ENCODE measurements at places on chromosomes 7 and 10. TPM values are rescaled to one million over a fixed set of nuclear protein-coding genes. Genes with fewer than 3 reads are reported as not detected.
A peak's percentile ranks its signal among the peaks of the same experiment; 100 is the strongest.

DNA sequence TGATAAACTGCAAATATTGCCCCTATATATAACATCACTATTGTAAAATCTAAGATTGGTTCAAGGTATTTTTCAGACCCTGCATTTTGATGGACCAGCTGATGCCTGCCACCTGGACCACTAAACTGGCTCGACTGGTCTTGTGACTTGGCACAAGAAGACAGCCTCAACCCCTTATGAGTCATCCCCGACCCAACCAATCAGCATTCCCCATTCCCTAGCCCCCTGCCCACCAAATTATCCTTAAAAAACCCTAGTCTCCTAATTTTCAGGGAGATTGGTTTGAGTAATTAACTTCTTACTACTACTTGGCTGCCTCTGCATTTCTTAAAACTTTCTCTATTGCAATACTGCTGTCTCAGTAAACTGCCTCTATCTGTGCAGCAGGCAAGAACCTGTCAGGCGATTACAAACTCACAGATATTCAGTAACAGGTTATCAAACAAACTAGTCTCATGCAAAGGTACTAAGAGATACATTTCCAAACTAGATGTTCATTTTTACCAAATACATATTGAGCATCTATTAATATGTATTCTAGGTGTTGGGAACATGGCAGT, 5.5 kb downstream of the CCDC186 start:
- no peak for DNase-seq
- H3K27me3 ChIP-seq = no peaks in the 10 kb centered on the region
- H3K36me3 ChIP-seq = no peaks in the 10 kb centered on the region
- H3K4me3 ChIP-seq = no peak overlapping the region

DNA sequence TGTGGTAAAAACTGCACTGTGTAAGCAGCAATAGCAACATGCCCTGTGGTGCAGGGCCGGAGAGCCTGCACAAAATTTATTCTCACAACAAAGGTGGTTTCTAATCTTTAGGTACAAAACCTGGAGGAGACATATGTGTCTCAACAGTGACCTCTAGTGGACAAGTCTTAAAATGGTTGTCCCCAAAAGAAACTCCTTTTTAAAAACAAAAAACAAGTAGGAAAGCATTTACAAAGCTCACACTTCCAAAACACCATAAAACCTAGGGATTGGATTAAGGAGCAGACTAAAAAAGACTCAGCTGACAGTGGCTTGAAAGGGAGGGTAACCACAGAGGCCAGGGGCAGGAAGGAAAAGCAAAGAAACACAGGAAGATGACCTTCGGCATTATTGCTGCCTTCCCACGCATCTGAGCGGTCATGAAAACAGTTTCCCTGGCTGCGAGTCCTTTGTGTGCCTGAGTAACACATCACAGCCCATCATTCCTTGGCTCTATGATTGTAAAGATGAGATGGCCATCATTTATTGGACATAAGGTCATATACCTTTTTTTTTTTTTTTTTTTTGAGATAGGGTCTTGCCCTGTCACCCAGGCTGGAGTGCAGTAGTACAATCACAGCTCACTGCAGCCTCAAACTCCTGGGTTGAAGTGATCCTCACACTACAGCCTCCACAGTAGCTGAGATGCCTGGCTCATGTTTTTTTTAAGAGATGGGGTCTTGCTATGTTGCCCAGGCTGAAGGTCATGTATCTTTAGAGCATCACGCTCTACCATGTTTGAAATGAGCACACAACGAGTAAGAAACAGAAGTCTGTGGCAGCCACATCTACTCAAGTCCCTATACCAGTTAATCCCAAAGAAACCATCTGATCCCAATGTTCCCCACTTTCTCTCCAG, 39.5 kb downstream of the RSU1 start:
- no peak overlapping the region for H3K4me3 ChIP-seq
- H3K36me3 ChIP-seq = no peaks in the 10 kb centered on the region
- no peaks in the 10 kb centered on the region for H3K27me3 ChIP-seq
- DNase-seq = peak; percentile 85
- peaks cover 22% of the 10 kb centered on the region for H3K4me1 ChIP-seq
- no peak overlapping the region for H3K27ac ChIP-seq

DNA sequence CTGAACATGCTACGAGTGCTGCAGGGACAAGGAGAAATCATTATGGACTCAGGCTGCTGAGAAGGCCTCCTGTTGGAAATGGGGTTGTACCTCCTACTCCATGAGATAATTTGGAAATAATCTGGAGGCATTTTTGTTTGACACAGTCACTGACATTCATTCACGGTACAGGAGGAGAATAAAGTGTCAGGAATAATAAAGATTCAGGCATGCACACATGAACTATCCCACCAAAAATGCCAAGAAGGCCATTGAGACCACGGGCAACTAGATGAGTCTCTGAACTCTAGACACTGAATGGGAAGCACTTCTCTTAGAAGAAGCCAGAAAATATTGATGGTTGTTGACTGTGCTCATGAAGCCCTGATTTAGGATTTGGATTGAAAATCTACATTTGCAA, 220.9 kb upstream of the HABP2 start:
- H3K36me3 ChIP-seq = no peaks in the 10 kb centered on the region
- no peak overlapping the region for H3K27ac ChIP-seq
- no peaks in the 10 kb centered on the region for H3K4me1 ChIP-seq
- DNase-seq = no peak

DNA sequence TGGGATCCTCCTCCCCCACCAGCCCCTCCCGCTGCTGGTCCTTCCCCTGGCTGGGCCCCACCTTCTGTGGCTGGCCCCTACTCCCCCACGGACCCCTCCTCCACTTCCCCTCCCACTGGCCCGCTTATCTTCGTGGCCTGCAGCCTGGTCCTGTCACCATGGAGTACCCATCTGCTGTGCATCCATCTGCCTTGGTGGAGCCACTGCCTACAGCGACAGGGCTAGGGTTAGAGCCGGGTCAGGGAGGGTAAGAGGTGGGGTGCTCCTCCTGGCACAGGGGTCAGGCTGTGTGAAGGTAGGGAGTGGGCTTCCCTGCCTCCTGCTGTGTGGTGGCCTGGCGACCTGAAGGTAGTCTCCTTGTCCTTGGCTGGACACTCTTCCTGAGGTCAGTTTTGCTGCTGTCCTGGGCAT, 5.2 kb downstream of the ADCY1 start:
- peaks cover 38% of the 10 kb centered on the region for H3K4me1 ChIP-seq
- no peak overlapping the region for H3K4me3 ChIP-seq
- peaks cover 22% of the 10 kb centered on the region for H3K27me3 ChIP-seq
- no peak for DNase-seq
- H3K27ac ChIP-seq = no peak overlapping the region

DNA sequence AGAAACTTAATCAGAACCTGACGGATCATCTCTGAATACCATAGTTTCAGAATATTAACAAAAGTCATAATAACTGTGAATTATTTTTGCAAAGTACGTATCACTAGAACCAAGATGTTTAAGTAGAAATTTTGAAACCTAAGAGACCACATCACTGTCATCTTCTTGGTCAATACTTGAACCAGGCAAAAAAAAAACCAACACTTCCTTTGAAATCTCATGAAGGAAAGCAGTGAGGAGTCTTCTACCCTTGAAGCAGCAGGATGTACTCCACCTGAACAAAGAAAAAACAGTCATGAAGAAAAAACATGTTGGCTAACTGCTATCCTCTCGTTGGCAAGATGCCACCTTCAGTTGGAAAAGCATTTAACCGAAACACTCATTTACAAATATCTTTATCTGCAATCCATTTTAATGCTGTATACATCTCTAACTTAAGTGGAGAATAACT, 82.4 kb downstream of the SRPK2 start:
- peaks cover 21% of the 10 kb centered on the region for H3K4me1 ChIP-seq
- peaks cover 5% of the 10 kb centered on the region for H3K36me3 ChIP-seq
- H3K4me3 ChIP-seq = no peak overlapping the region
- no peak overlapping the region for H3K27ac ChIP-seq

KNDC1 gene
- total RNA-seq = 16.0 TPM

DNA sequence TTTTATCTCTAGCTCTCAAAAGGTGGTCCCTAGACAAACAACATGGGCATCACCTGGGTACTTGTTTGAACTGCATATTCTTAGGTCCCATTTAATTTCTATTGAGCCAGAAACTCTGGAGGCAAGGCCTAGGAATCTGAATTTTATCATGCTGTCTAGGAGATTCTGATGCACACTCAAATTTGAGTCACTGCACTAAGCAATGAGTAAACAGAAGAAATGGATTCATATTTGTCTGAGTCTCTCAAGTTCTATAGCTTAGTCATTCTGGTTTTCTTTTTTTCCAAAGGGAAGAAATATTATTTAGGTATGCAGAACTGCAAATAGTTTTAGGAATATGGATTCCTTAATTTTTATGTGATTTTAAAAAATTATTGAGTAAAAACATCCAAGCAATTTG, 185.5 kb downstream of the SEMA3A start:
- H3K27ac ChIP-seq = no peak overlapping the region
- no peaks in the 10 kb centered on the region for H3K27me3 ChIP-seq
- no peaks in the 10 kb centered on the region for H3K4me1 ChIP-seq

DDC gene
- not detected for total RNA-seq

DNA sequence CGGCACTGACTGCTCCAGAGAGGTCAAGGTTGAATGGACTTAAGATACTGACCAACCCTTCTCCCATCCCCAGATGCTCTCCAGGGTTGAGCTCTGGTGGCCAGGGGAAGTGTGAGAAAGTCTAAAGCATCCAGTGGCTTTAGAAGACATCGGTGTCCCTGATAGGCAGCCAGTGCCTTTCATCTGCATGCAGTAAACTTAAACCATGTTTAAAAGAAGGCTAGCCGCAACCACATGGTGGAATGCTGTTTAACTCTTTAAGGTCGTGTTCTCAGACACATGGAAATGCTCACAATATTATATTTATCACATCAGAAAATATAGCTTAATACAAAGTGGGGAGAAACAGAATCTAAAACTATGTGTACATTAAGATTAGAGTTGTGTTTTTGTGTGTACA, 137.0 kb downstream of the CNNM2 start:
- no peaks in the 10 kb centered on the region for H3K4me1 ChIP-seq
- H3K27ac ChIP-seq = no peak overlapping the region
- DNase-seq = no peak
- no peaks in the 10 kb centered on the region for H3K36me3 ChIP-seq
- H3K27me3 ChIP-seq = no peaks in the 10 kb centered on the region
- no peak overlapping the region for H3K4me3 ChIP-seq

DNA sequence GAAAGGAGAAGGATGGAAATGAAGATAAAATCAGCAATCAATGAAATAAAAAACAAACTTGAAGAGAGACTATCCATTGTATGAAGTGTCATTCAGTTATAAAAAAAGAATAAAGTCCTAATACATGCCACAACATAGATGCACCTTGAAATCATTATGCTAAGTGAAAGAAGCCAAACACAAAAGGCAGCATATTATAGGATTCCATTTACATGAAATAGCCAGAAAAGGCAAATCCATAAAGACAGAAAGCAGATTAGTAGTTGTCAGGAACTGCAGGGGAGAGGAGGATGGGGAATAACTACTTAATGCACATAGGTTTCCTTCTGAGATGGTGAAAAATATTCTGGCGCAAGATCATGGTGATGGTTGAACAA, 6.6 kb upstream of the PON1 start:
- H3K27me3 ChIP-seq = no peaks in the 10 kb centered on the region
- 0 out of 2 replicates have a peak, but pooled peaks cover 3% of the 10 kb centered on the region for H3K4me1 ChIP-seq
- no peak for DNase-seq
- H3K36me3 ChIP-seq = no peaks in the 10 kb centered on the region
- H3K27ac ChIP-seq = no peak overlapping the region

DNA sequence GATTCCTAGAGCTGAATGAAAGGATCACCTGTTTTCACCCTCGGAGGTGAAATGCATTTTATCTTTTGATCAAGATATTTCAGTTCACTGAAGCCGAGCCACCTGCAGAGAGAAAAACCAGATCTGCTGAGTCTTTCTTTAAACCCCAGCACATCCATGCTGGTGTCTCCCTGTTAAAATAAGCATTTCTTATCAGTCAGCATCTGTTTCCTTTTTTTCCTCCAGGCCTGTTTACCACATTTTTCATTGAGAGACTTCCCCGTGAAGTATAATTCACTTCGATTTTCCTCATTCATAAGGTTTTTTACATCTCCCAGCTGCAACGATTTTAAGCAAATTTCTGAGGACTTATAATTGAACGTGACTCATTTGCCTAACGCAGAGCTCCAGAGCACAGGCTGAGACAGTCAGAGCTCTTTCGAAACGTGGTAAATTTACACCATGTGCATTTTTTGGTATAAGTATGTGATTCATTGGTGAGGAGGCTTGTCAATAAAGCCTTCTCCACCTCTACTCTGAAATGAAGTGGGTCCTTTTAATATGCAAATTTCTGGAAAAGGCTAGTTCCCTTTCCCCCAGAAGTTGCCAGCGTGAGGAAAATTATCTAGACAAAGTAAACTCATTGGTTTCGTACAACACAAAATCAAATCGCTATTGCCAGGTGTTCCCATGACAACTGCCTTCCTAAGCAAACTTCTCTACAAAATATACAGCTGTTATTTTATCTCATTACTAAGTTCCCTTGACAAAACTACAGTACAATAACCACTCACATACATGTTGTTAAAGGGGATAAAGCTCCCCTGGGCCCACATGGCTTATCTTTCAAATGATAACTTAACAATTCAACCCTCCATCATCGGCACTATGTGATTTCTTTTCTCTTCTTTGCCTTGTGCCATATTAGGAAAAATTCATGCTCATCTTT, 374.8 kb upstream of the AKR1E2 start:
- peaks cover 12% of the 10 kb centered on the region for H3K4me1 ChIP-seq
- no peaks in the 10 kb centered on the region for H3K27me3 ChIP-seq
- DNase-seq = peak; percentile 18
- H3K4me3 ChIP-seq = no peak overlapping the region
- no peaks in the 10 kb centered on the region for H3K36me3 ChIP-seq

NACAD gene
- 11.2 TPM for total RNA-seq

GRCh38 chr10:57694956-57695608, 572.6 kb downstream of the IPMK start:
- H3K4me1 ChIP-seq = no peaks in the 10 kb centered on the region
- H3K36me3 ChIP-seq = no peaks in the 10 kb centered on the region
- no peak for DNase-seq

GRCh38 chr7:80127412-80128160, 7.0 kb upstream of the GNAI1 start:
- peak; percentile 91 for DNase-seq
- H3K27ac ChIP-seq = no peak overlapping the region
- H3K36me3 ChIP-seq = no peaks in the 10 kb centered on the region
- peaks cover 35% of the 10 kb centered on the region for H3K27me3 ChIP-seq

- H3K27ac ChIP-seq = no peak overlapping the region
- no peaks in the 10 kb centered on the region for H3K27me3 ChIP-seq
- no peaks in the 10 kb centered on the region for H3K36me3 ChIP-seq
- no peak for DNase-seq
Observed at GRCh38 chr7:134705716-134706115, 59.1 kb downstream of the BPGM start.

GRCh38 chr7:38424750-38425463, 151.5 kb upstream of the TARP start:
- no peaks in the 10 kb centered on the region for H3K27me3 ChIP-seq
- no peaks in the 10 kb centered on the region for H3K4me1 ChIP-seq

All from GM23338 (cell line).